Activated CD8-positive, alpha-beta T cell treated with anti-CD3 and anti-CD28 coated beads for 36 hours (primary cell): ENCODE measurements at places on chromosomes 16 and 17. TPM values are rescaled to one million over a fixed set of nuclear protein-coding genes. Genes with fewer than 3 reads are reported as not detected.

C16orf92 gene
- not detected for total RNA-seq

RNF43 gene
- 0.34 TPM for total RNA-seq

DCXR gene
- total RNA-seq = 101 TPM

SLFN13 gene
- total RNA-seq = 41.8 TPM

FASN gene
- 250 TPM for total RNA-seq

SLC16A6 gene
- total RNA-seq = 2.8 TPM

DNA sequence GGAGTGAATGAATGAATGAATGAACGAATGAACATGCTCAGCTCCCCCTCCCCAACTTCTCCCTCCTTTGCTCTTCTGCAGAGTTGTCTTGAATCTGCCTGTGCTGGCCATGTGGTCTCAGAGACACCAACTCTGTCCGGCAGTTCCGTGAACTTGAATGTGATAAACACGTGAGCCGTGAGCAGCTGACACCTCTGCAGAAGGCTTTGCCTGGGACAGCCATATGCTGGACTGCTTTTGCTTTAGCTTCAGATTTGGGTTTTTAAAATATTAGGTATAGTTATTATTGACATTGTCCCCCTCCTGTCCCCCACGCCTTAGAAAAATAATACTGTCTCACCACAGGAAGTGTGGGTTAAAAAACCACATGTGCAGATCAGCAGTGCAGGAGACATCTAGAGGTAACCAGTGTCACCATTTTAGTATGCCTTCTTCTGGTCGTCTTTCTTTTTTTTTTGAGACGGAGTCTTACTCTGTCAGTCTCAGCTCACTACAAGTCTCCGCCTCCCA is 83.8 kb downstream of the ABCC1 start:
- peak; percentile 34 for DNase-seq

- DNase-seq = peak; percentile 93
These were observed 5.2 kb downstream of the PECAM1 start for GRCh38 chr17:64385187-64386083.

DNA sequence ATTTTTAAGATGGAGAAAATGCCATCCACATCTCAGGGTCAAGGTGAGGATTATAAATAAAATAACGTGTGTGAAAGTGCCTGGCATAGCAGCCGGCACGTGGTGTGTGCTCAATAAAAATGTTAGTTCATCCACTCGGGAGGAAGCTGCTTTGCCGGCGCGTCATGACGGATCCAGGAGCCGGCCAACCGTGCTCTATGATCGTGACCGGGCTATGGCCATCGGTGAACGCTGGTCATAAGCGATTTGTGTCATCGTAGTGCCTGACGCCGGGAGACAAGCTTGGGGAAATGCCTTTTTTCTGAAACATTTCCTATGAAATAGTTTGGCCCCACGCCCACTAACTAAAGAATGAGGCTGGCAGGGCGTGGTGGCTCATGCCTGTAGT is 74.0 kb downstream of the CMC2 start:
- no peak for DNase-seq

DNA sequence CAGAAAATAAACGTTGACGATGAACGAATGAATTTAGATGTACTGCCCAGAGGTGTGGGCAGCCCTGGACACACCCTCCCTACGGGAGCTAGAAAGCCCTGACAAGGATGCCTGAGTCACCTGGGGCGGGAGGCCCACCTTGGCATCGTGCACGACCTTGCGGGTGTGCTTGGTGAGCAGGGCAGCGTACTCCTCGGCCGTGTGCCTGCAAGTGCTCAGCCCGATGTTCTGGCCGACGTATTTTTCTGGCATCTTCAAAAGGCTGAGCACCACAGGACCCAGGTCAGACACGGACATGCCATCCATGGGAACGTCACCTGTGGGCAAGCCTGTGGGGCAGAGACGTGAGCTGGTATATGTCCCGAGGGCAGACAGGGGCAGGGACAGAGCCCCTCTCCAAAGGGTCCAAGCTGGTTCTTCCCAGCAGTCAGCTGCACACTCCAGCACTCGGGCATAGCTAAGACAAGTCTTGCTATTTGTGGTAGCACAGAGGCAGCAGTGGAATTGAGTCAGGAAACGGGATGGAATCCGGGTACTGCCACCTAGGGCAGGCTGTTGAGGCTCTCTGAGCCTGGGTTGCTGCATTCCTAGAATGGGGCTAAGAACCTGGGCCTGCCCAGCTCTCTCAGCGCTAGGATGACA is 10.8 kb downstream of the NMRAL1 start:
- DNase-seq = no peak

GRCh38 chr16:52123061-52123839 is 423.7 kb downstream of the TOX3 start:
- DNase-seq = no peak

- no peak for DNase-seq
These were observed 1418.3 kb downstream of the CDH11 start for GRCh38 chr16:63703612-63704011.

DNA sequence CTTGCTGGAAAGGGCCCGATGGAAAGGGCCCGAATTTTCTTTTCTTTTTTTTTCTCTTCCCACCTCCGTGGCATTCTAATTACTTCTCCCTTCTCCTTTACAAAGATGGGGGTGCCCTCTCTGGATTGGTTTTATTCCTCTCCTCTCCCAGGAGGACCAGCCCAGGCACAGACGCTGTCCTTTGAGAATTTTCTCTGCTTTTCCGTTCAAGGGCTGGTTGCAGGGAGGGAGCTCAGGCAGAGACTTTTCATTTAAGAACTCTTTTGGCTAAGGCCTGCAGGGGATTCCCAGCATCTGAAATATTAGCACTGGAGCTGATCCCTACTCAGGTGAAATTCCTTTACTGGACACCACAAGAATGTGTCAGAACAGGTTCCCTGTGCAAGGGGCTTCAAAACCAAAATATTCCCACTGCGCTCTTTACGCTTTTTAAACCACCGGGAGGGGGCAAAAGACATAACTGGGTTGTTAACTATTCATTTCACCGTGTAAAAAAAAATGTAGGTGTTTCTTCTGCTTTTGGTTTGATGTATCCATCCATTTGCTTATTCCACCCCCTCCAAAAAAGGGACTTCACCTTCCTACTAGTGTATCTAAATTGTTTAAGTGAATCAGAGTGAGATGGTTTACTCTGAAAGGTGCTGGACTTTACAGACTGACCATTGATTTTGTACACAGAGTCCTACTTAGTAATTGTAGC is 1.4 kb downstream of the NFAT5 start:
- DNase-seq = peak; percentile 49
